ENCODE measurements at places on chromosomes 6 and 20. TPM values are rescaled to one million over a fixed set of nuclear protein-coding genes. Genes with fewer than 3 reads are reported as not detected.

The TRIM15 gene
- total RNA-seq = not detected

The ZNF831 gene
- total RNA-seq = not detected

The SMLR1 gene
- total RNA-seq = not detected

The OR2H2 gene
- not detected for total RNA-seq

The POPDC3 gene
- 6.7 TPM for total RNA-seq

The ARHGAP40 gene
- total RNA-seq = not detected

Measured in fibroblast of lung (primary cell).